Sigmoid colon (tissue), 7 donors: ENCODE measurements at places on chromosomes 16 and 17. TPM values are rescaled to one million over a fixed set of nuclear protein-coding genes. Genes with fewer than 3 reads are reported as not detected.

SSTR5 gene
- polyA plus RNA-seq: not detected

NACA2 gene
- polyA plus RNA-seq: not detected

LPO gene
- not detected for polyA plus RNA-seq

CDC6 gene
- 2.4 TPM for polyA plus RNA-seq

IGSF6 gene
- 3.0 TPM for polyA plus RNA-seq

KRT20 gene
- polyA plus RNA-seq: 1,034 TPM

CCL5 gene
- polyA plus RNA-seq: 3.6 TPM

CDH5 gene
- 11.5 TPM for polyA plus RNA-seq

TMIGD1 gene
- polyA plus RNA-seq: 97.8 TPM

HSD17B2 gene
- polyA plus RNA-seq: 27.3 TPM

DNAI2 gene
- not detected for polyA plus RNA-seq

RNF151 gene
- not detected for polyA plus RNA-seq

RGS9 gene
- polyA plus RNA-seq: 16.9 TPM

SOST gene
- polyA plus RNA-seq: not detected

MIS12 gene
- polyA plus RNA-seq: 3.6 TPM

OR1F1 gene
- polyA plus RNA-seq: not detected

TVP23C gene
- 1.4 TPM for polyA plus RNA-seq

DNASE1L2 gene
- 0.93 TPM for polyA plus RNA-seq
